ENCODE measurements at places on chromosomes 4 and X. TPM values are rescaled to one million over a fixed set of nuclear protein-coding genes. Genes with fewer than 3 reads are reported as not detected.

The MBNL3 gene
- total RNA-seq = 40.8 TPM

GRCh38 chr4:19844446-19844845 lies 407.3 kb upstream of the SLIT2 start:
- no peak for DNase-seq

DNA sequence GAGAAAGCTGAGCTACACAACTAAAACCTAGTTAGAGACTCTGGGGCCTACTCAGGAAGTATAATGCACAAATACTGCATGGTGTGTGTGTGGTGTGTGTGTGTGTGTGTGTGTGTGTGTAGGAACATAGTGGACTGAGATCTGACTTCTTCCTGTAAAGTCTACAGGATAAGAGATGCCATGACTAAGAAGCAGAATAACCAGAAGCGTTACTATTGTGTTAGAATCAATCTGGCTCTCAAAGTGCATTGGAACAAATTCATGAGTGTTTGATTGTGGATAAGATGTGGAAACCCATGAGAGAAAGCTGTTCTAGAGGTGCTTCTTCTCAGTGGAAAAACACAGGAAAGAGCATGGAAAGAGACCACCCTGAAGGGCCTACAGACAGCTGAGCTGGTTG lies 302.1 kb downstream of the INPP4B start:
- DNase-seq = no peak

- no peak for DNase-seq
Observed at GRCh38 chr4:55633903-55634302, 2.2 kb downstream of the NMU start.
